ENCODE measurements at places on chromosomes 5 and 9.

GRCh38 chr5:17183831-17184230 lies 33.6 kb upstream of the BASP1 start:
- H3K4me1 ChIP-seq = peaks cover 16% of the 10 kb centered on the region
- no peak for DNase-seq
- H3K36me3 ChIP-seq = no peaks in the 10 kb centered on the region

GRCh38 chr9:125674981-125675973 lies 31.7 kb downstream of the MAPKAP1 start:
- peaks cover 12% of the 10 kb centered on the region for H3K4me1 ChIP-seq
- no peaks in the 10 kb centered on the region for H3K36me3 ChIP-seq
- H3K27me3 ChIP-seq = no peaks in the 10 kb centered on the region
- no peak overlapping the region for H3K4me3 ChIP-seq

GRCh38 chr9:137206602-137207001 lies 1.1 kb downstream of the NDOR1 start:
- no peaks in the 10 kb centered on the region for H3K27me3 ChIP-seq
- H3K27ac ChIP-seq = peak overlapping the region; percentile 84
- DNase-seq = no peak
- peaks cover 45% of the 10 kb centered on the region for H3K36me3 ChIP-seq
- H3K4me3 ChIP-seq = peak overlapping the region; percentile 92

GRCh38 chr9:132551556-132551955 lies 30.9 kb upstream of the BARHL1 start:
- no peak for DNase-seq
- H3K27ac ChIP-seq = no peak overlapping the region
- peaks cover 13% of the 10 kb centered on the region for H3K36me3 ChIP-seq
- no peak overlapping the region for H3K4me3 ChIP-seq
